H9 (cell line): ENCODE measurements at places on chromosomes 7 and 10. TPM values are rescaled to one million over a fixed set of nuclear protein-coding genes. Genes with fewer than 3 reads are reported as not detected.

COL28A1 gene
- 0.66 and 0.92 TPM in 2 replicates for total RNA-seq

ANK3 gene
- 56.0 and 59.6 TPM in 2 replicates for total RNA-seq

- DNase-seq, result no peak
- no peaks in the 10 kb centered on the region for H3K36me3 ChIP-seq
- no peak overlapping the region for H3K4me3 ChIP-seq
- H3K27ac ChIP-seq, result no peak overlapping the region
Observed at GRCh38 chr10:3468919-3469638, 296.5 kb upstream of the PITRM1 start.

- DNase-seq, result no peak
- no peak overlapping the region for H3K27ac ChIP-seq
- H3K4me1 ChIP-seq, result no peaks in the 10 kb centered on the region
- no peaks in the 10 kb centered on the region for H3K27me3 ChIP-seq
- no peak overlapping the region for H3K4me3 ChIP-seq
Observed at GRCh38 chr10:74122060-74122459, 28.6 kb downstream of the AP3M1 start.

- DNase-seq, result no peak
- H3K27me3 ChIP-seq, result no peaks in the 10 kb centered on the region
- H3K36me3 ChIP-seq, result peaks cover 21% of the 10 kb centered on the region; the same call in 1 of the 2 replicates
- H3K4me1 ChIP-seq, result no peaks in the 10 kb centered on the region
Observed at GRCh38 chr10:121935702-121936101, 7.9 kb upstream of the ATE1 start.

DNA sequence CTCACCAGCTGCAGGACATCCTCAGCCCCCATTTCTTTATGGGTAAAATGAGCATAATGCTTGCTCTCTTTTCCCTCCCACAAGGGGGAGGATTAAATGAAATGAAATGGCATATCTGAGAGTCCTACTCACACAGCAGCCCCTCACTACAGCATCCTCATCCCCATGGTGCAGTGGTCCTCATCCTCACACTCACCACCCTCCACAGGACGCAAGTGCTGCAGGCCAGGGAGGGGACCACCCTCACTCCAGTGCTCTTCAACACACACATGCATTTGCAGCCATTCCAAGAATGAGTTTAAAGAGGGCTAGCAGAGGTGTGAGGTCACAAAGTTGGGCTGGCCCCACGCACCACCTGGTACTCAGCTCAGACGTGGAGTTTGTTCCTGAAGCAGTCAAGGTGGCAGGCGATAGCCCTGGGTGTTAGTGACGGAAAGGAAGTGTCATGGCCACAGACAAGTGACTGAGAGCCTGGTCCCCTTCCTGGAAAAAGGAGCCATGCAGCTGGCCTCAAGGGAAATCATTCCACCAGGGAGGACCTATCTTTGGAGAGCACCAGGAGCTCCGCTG is 234.0 kb downstream of the TNS3 start:
- no peaks in the 10 kb centered on the region; the same call in 1 of the 2 replicates for H3K4me1 ChIP-seq
- no peak overlapping the region for H3K27ac ChIP-seq
- H3K4me3 ChIP-seq, result no peak overlapping the region
- no peak for DNase-seq
- H3K36me3 ChIP-seq, result no peaks in the 10 kb centered on the region
